ENCODE measurements at places on chromosomes 7 and 10.

DNA sequence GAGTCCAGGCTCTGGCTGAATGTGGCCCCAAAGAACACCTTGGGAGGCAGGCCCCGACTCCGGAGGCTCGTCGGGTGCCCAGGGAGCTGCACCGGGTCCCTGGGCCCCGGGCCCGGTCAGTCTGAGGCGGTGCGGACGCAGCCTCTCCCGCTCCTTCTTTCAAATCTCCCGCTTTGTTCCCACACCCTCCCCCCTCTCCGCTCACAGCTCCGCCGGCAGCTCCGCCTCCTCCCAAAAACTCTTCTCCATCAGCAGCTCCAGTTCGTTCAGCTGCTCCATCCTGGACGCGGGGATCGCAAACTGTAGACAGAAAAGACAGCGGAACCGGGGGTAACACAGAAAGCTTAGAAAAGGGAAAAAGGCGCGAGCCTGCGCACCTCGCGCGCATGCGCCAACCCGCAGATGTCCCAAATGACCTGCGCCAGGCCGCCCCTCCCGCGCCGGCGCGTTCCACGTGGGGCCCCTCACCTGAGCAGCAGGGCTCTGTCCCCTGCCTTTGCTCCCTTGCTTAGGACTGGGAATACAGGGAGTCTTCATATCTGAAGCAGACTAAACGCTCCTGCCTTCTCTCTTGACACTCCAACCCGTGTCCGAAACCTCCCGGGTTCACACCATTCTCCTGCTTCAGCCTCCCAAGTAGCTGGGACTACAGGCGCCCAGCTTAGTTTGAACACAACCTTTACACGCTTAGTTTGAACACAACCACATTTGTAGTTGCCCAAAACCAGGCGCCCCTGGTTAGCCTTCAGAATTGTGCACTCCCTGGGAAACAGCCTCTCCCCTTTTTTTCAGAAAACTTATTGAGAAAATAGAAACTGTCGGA is at the start of gene DNA2:
TSS of gene DNA2 (minus strand) at position 388 of the 823 bp plus-strand sequence. CDS start at position 279, 109 bp downstream.
- DNase-seq = peak; percentile 77

- DNase-seq = no peak
Observed at GRCh38 chr10:104253606-104254410, 884 bp upstream of the GSTO1 start.

DNA sequence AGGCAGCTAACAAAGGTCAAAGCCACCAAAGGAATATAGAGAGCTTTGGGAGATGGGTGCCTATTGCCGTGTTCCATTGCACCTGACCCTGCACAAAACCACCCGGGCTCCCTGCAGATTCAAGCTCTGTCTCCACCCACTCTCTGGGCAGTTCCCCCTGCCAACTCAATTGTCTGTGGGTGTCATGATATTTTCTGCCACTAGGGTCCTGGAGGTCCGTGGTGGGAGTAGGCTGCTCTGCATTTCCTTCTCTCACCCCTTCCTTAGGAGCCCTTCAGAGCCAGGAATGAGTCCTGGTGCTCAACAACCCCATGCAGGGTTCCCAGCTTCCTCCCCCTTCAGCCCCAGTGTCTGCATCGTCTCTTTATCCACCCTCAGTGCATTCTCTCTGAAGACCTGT is 34.1 kb downstream of the PNLIPRP2 start:
- DNase-seq = no peak

DNA sequence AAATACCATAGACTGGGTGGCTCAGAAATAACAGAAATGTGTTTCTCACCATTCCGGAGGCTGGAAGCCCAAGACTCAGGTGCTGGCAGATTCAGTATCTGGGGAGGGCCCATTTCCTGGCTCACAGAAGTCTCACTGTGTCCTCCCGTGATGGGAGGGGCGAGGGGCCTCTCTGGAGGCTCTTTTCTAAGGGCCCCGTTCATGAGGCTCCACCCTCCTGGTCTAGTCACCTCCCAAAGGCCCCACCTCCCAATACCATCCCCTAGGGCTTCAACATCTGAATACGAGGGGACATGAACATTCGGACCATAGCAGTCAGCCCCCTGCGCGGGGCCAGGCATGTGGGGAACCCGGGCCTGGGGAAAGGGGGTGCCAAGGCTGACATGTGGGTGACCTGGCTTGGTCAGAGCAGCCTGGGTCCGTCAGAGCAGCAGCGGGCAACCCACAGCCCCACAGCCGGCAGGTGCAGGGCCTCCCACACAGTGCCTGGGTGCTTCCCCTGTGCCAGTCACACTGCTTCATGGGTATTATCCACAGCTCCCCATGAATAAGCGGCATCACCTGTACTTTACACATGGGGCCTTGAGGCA is 13.3 kb upstream of the CNPY1 start:
- no peak for DNase-seq

- DNase-seq = no peak
Observed at GRCh38 chr7:74455291-74455804, 1.6 kb downstream of the GTF2IRD1 start.

DNA sequence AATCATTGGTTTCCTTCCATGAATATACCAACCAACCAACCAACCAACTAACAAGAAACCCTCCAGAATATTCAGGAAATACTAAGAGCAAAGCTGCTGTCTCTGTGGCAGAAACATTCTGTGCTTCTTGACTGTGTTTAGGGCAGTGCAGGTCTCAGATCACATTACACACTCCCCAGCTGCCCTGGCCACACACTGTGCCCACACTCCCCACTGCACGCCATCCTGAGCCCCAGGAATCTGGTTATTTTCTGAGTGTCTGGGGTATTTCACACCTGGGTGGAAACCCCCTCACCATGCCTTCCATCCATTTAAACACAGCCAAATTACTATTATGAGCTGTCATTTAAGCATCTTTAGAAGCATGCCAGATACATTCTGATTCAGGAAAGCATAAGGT is 183.7 kb upstream of the ANK3 start:
- peak; percentile 10 for DNase-seq
